HCEC 1CT (cell line): ENCODE measurements at places on chromosomes 11 and 22.

GRCh38 chr11:125063429-125064043, 431 bp downstream of the SLC37A2 start:
- DNase-seq = no peak

DNA sequence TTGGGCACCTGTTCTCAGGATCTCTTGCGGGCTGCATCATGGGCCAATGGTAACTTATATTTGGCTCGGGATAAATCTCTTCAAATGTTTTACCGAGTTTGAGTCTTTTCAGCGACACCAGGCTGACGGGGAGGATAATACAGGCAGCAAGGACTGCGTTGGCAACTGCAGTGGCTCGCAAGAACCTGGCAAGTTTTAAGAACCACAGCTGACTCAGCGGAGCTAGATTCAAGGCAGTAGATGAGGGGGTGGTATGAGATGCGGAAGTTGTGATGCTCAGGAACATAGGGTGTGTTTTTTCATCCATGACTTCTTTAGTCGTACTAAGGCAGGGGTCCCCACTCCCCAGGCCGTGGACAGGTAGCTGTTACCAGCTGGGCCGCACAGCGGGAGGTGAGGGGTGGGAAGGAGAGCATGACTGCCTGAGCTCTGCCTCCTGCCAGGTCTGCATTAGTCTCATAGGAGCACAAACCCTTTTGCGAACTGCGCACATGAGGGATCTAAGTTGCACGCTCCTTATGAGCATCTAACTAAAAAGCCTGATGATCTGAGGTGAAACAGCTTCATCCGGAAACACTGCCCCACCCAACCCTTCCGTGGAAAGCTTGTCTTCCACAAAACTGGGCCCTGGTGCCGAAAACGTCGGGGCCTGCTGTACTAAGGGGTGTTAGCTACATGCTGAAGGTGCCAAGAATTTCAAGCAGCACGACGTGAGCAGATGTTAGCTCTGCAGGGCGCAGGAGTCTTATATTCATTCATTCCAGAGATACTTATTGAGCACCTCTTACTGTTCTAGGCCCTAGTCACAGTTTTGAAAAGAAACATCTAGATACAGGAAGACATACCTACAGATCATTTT, 6.4 kb upstream of the JAM3 start:
- no peak for DNase-seq

GRCh38 chr11:120688163-120688562, 176.6 kb downstream of the GRIK4 start:
- DNase-seq = no peak

DNA sequence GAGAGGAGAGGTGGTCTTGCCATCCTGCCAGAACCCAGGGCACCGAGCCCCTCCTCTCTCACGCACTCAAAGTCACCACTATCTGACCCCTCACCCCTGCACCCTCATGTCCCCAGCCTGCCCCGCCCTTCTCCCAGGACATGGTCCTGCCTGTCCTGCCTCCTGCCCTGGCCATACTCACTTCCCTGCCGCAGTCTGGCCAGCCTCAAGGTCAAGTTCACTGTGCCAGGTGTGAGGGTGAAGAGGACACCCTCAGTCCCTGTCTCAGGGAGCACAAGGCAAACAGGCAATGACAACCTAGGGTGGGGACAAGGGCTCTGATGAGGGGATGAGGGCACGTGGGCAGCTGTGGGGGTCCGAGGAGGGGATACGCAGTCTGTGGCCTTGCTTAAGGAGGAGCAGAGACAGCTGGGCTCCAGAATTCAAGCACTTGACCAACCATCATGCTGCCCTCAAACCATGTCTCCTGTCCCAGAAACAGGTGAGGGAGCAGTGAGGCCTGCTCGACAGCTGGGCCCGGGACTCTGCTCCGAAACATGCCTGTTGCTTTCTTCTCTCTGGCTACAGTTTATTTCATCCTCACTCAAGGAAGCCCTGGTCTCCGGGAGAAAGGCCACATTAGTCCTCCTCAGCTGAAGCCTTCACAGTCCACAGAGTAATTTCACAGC, 36.6 kb downstream of the PDGFB start:
- DNase-seq = no peak

DNA sequence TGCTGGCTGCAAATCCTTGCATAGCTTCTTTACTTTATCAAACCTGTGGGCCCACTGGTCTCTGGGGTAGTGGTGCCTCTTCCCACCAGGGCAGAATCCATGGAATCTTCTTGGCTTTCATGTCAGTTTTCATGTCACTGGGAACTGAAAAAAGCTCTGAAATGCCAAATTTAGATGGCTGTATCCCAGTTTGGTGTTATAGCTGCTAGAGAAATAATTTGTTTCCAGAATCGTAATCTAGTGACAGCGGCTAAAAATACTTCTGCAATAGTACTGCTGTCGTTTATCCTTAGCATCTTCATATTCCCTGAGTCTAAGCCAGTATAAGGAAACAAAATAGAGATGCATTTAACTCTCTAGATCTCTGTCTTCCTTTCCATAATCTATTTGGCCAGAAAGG, 983.4 kb upstream of the FAT3 start:
- DNase-seq = no peak

DNA sequence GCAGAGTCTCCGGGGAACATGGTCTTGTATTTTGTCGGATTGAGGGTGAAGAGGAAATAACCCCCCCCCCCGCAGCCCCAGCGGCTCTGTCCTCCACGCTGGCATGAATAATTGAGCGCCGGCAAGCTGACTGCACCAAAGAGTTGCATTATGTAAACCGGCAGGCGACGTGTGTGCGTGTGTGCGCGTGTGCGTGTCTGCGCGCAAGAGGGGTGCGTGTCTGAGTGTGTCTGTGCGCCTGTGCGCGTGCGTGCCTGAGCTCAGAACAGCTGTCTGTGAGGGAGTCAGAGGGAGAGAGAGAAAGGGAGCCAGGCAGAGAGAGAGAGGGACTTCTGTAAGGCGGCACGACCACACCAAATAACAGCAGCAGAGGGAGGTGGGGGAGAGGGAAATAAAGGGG, 94.4 kb downstream of the SCN3B start:
- peak; percentile 47 for DNase-seq

- no peak for DNase-seq
These were observed 499.8 kb upstream of the CHORDC1 start for GRCh38 chr11:90722552-90723190.

DNA sequence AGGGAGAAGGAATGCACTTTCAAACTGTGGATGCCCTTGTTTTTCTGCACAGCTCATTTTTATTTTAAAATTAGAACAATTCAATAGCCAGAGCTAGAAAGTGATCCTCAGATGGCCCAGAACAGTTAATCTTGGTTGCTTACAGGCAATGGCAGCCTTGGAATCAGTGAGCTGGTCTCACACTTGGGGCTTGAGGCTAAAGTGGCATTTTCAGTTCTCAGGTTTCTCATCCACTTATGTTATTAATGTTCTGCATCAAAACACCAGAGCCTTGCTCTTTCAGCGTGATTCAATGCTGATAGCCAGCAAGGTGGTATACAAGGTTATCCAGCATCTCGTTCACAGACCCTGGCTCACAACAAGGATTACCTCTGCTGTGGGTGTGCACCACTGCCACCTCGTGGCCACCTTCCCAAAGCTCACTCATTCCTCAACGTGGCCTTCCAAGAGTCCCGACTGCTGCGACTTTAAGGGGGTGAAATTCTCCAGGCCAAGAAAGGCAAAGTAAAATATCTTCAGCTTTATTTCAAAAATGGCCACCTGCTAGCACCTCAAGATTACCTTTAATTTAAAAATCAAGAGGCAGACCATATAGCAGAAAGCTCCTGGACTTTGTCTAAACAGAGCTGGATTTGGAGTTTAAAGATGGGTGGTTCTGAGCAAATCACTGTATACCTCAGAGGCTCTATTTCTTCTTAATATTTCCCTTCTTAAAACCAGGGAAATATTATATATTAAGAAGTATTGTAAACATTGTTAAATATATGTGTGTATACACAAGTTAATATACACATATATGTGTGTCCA, 34.2 kb upstream of the FSHB start:
- no peak for DNase-seq

DNA sequence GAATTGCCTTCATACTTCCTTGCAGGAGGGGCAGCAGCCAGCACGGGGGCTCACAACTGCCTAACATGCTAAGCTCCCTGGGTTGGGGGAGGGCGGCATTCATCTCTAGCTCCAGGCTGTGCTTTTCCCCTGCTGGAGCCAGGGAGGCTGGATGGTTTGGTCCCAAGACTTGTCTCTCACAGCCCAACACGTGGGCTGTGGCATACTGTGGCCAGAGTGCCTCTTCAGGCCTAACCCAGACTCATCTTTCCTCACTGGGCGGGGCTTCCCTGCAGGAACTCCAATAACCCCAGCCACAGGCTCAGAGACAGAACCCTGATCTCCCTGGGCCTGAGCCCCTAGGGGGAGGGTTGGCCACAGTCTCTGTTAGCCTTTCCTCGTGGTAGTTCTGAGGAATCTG, 121.9 kb upstream of the PLET1 start:
- no peak for DNase-seq

DNA sequence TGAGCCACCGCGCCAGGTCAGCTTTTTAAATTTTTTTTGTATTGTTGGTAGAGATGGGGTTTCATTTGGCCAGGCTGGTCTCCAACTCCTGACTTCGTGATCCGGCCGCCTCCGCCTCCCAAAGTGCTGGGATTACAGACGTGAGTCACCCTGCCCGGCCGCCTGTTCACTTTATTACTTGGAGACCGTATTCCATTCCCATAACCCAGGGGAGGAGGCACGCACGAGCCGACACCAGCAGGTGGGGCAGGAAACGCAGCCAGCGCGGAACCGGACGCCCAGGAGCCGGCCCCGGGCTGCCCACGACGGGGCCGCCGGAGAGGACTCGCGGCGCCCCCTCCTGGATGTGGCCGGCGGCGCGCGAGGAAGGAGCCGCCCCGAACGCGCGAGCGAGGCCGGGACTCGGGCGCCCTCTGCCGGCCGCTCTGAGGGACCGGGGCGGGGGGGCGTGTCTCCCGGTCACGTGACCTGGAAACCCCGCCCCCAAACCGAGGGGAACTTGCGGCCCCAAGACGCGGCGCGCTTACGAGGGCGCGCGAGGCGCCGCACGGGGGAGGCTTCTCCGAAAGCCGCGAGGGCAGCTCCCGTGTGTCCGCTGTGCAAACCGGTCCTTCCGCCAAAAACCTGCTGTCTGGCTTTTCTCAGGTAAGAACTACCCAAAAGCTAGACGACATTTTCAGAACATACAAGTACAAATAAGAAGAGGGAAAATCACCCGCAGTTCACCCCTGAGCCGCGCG, 11.6 kb upstream of the RNH1 start:
- peak; percentile 97 for DNase-seq

GRCh38 chr11:94910270-94910669, 63.1 kb downstream of the CWC15 start:
- DNase-seq = no peak
